ENCODE measurements at places on chromosomes 3 and 15.

- DNase-seq: no peak
These were observed 53.1 kb downstream of the GRIP2 start for GRCh38 chr3:14487086-14487485.

- no peak for DNase-seq
These were observed 21.8 kb upstream of the IL1RAP start for GRCh38 chr3:190492129-190492528.

- peak; percentile 2 for DNase-seq
These were observed 2.4 kb downstream of the HTD2 start for GRCh38 chr3:58308728-58309127.

DNA sequence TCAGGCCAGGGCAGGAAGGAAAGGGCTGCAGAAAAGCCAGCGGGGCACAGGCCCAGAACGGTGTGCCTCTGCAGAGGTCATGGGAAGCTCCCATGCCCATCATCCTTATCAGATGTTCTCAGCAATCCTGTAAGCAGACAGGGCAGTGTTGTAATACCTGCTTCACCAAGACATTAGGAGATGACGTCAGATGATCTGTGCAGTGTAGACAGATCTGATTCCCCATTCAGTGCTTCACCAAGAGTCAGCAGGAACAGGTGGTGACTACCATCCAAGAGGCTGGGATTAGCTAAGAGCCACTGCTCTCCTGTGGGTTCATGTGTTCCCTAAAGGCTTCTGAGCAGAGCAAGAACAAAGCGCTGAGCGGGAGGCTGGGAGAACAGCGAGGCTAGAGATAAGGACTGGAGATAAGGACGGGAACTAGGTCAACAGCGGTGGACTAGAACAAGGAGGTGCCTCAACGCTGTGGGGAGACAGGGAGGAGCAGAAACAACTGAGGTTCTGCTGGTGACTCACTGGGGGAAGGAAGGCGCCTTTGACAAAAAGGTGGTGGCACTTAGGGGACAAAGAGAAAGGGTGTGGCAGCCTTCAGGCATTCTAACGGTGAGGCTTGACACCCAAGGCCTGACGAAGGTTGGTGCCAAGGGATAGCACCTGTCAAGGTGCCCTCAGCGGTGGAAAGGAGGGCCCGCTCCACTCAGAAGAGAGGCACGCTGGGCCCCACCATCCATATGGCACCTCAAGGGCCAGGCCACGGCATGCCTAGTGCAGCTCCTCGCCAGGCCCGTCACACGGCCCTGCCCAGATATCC, 28.4 kb downstream of the CCDC12 start:
- no peak for DNase-seq

- peak; percentile 65 for DNase-seq
These were observed 376 bp downstream of the KPNA4 start for GRCh38 chr3:160564949-160565441.

DNA sequence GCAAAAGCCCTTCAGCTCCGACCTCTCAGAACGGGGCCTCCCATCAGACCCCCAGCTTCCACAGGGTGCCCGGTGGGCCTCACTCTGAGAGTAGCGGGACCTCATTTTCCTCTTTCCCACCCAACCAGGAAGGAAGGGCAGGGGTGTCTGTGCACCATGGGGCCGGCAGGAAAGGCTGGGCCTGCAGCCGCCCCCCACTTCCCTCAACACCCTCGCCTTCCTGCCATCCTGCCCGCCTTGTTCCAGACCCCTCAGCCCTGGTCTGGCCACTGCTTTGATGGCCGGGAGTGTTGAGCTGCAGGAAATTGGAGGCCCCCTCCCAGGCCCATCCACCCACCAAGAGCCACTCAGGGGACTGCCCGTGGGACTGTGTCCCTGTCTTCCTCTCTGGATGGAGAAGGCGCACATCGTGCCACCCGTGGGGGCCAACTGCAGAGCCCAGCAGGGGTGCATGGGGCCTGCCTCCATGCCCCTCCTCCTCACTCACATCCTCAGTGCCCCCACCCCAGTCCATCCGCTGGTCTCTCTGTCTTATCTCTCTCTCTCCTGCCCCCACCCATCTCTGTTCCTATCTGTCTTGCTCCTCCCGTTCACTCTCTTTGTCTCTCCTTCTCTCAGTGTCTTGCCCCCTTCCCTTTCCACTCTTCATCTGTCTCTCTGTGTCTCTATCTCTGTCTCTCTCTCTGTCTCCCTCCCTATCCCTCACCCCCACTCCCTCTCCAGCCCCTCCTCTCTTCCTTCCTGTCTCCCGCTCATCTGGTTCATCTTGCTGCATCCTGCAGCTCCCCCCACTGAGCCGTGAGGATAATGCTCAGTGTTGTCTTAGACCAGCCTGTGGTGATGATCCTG, 1.8 kb upstream of the PLXND1 start:
- DNase-seq: peak; percentile 78

DNA sequence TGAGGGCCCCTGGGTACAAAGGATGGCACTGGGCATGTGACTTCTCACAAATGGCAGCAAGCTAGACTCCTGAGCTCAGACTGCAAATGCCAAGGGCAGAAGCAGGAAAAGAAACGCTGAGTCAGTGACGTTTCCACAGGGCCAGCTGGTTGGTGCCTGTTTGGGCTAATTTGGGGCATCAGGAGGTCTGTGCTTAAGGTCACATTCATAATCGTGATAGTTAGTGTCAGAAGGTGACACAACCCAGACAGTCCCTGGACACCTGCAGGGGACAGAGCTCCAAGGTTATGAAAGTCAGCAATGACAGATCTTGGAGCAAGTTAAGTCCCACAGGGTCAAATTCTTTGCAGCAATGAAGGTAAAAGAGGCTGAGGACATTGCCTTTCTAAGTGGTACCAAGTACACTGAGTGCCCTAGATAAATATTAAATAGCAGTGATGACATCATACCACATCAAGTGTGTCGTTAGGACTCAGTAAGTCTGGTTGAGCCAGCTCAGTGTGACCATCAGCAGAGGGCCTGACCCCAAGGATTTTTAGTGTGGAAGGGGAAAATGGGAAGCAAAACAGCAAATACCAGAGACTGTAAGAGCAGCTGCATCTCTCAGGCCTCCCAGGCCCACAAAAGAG, 556.9 kb upstream of the CFAP20DC start:
- peak; percentile 36 for DNase-seq

DNA sequence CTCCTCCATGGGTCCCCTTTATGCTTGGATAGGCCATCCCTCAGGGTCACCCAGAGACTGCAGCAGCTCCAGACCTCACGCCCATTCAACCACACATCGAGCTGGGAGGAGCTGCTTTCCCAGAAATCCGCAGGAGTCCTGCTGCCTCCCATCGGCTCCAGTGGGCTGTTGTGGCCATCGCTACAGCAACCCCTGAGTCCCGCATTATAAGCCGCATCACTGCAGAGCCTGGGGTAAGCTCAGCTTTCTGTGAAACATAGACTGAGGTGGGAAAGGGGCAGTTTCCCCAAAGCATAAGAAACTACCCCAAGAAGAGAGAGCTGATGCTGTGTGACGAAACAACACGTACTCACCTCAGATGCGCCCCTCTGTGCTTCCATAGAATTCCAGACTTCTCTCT, 35.7 kb downstream of the MRPL46 start:
- no peak for DNase-seq

DNA sequence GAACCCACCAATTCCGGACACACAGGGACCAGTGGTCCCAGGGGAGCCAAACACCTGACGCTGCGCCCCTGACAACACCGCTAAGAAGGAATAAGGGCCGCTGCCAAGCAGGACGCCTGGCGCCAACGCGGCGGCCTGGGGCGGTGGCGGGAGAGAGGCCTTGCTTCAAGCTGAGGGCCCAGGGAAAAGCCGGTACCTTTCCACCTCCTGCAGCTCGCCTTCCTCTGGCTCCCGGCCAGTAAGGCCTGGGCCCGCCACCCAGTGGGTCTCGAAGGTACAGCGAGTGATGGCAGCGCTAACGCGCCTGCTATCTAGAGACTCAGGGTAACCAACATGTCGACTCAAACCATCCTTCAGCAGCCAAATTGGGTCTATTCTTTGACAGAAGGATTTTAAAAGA, 1074.1 kb downstream of the SI start:
- no peak for DNase-seq

DNA sequence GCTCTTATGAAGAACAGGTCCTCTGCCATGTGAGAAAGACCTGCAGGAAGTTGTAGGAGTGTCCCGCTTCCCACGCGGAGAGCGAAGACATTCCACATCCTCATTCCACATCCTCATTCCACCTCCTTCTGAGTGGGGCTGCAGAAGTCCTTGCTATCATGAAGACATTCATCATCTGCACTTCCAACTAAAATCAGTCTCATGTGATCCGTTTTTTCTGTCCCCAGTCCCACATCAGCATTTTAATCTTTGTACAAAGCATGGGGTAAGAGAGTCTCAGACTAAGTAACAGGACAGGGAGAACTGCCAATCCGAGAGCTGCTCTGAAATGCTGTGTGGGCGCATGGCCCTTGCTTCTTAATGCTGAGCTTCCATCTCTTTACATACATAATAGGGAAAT, 227.2 kb downstream of the RSRC1 start:
- no peak for DNase-seq

DNA sequence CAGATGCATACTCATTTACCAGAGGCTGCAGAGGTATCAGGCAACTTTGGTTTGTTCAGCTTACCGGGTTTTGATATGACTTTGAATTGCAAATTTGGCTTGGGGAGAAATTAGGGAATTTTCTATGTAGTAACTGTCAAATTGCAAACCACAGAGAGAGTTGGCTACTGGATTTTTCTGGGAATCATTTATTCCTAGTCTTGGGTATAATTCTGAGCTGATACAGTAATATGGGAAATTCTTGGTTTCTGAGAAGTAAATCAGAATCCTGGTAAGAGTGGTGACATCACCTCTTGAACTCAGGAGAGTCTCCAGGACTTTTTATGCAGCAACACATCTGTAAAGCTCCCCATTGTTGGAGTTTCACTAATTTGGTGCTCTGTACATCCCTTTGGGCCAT, 39.0 kb downstream of the GAP43 start:
- no peak for DNase-seq

- DNase-seq: no peak
These were observed 34.3 kb downstream of the ZMAT3 start for GRCh38 chr3:179037351-179037750.

- peak; percentile 78 for DNase-seq
These were observed 16.0 kb upstream of the SRP14 start for GRCh38 chr15:40054855-40055575.

- DNase-seq: no peak
These were observed 1.4 kb downstream of the C3orf22 start for GRCh38 chr3:126557415-126557745.

DNA sequence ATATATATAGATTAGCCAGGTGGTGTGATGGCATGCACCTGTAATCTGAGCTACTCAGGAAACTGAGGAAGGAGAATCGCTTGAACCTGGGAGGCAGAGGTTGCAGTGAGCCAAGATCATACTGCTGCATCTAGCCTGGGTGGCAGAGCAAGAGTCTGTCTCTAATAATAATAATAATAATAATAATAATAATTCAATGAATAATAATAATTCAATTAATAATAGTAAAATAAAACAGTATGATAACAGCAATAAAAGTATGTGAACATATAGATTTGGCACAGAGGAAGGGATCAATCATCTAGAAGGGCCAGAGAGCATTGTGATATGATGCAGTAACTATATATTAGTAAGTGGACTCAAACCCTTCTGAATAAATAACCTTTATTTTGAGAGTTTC, 314.5 kb upstream of the COL8A1 start:
- DNase-seq: no peak

GRCh38 chr3:114519415-114519814, 225.6 kb downstream of the TIGIT start:
- DNase-seq: peak; percentile 4

DNA sequence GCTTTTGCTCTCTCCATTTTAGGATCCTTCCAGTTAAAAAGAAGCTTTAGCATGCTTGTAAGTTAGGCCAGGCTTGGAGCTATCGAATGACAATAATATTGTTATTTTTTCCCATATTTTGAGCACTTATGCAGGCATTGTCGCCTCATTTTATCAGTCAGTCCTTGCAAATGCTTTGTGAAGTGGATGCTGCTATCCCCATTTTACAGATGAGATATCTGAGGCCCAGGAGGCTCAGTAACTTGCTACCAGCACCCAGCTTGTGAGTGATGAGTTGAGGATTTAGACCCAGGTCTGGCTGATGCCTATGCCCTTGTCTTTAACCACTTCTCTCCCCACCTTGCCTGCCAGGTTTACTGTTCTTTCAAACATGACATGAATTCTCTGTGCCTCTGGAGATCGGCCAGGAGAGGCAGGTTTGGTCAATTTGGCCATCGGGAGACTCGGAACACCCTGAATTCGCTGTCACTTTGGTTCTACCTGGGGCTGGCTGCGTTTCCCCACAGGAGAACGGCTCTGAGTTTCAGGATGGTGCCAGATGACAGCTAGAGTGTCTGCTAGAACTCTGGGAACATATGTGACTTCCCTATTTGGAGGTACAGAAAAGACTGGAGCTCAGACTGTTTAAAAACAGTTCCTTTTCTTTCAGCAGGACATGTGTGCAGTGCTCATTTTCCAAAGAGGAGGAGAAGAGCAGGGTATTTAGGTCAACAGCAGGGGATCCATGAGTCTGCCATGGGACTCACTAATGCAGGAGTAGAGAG, 25.5 kb upstream of the ZNF710 start:
- DNase-seq: no peak

- no peak for DNase-seq
These were observed 35.7 kb upstream of the SPSB4 start for GRCh38 chr3:141015481-141015880.

DNA sequence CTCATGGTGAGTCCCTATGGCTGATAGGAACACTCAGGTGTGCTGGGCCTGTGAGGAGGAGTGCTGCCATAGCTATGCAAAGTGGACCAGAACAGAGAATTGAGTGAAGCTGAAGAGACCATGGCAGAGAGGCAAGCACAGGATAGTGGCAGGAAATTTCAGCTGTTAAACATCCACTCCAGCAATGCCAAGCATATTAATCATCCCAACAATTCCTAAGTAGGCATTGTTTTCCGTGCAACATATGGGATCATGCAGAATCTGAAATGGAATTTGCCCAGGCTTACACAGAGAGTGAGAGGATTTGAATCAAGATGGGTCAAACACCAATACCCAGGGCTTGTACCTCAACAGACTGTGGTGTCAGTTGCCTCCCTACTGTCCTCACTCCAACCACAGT, 582.6 kb upstream of the UBE2E2 start:
- no peak for DNase-seq

All from NCI-H69 (cell line).